D721Med (cell line): ENCODE measurements at places on chromosomes 6 and 20.

GRCh38 chr20:46368902-46369268 is 37.5 kb downstream of the ELMO2 start:
- DNase-seq = no peak

GRCh38 chr6:111727802-111728201 is 122.1 kb upstream of the TRAF3IP2 start:
- no peak for DNase-seq

DNA sequence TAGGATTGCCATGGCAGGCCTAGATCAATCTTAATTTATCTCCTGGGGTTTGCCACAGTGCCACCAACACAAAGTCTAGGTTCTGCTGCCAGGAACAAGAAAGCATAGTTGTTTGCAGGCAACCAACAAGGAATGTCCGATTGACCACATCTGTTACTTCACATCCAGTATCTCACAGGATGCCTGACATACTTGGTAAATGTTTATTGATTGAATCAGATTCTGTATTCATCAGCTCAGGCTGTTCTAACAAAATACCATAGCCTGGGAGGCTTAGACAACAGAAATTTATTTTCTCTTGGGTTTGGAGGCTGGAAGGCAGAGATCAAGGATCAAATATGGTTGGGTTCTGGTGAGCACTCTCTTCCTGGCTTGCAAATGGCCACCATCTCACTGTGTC is 26.3 kb upstream of the MC3R start:
- DNase-seq = no peak

DNA sequence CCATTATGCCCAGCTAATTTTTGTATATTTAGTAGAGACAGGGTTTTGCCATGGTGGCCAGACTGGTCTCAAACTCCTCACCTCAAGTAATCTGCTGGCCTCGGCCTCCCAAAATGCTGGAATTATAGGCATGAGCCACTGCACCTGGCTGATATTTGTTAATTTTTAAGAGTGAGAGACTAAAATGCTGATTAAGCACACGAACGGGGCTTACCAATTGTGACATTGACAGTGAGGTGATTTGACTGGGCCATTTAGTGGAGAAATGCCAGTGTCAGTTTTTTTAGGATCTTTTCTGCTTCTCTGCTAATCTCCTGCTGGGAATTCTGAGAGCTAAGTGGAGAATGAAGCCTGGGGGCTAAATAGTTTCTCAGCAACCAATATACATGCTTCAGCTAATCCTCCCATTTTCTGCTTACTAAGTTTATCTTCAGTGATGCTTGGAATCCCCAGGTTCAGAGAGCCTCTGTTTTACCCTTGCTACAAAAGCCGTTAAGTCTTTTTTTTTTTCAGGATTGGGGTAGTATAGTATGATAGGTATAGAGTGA is 9.8 kb upstream of the DEFB123 start:
- DNase-seq = no peak

DNA sequence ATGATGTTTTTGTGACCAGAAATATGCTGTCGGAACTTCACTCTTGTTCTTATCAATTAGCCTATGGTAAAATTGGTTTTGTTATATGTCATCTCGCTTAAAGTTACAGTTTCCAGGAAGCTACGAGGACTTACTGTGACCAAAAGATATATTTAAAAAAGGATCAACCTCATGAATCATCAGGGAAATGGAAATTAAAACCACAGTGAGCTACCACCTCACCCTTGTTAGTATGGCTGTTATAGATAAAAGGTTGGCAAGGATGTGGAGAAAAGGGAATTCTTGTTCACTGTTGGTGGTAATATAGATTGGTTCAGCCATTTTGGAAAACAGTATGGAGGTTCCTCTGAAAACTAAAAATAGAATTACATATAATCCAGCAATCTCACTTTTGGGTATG is 14.3 kb upstream of the INSM1 start:
- no peak for DNase-seq

DNA sequence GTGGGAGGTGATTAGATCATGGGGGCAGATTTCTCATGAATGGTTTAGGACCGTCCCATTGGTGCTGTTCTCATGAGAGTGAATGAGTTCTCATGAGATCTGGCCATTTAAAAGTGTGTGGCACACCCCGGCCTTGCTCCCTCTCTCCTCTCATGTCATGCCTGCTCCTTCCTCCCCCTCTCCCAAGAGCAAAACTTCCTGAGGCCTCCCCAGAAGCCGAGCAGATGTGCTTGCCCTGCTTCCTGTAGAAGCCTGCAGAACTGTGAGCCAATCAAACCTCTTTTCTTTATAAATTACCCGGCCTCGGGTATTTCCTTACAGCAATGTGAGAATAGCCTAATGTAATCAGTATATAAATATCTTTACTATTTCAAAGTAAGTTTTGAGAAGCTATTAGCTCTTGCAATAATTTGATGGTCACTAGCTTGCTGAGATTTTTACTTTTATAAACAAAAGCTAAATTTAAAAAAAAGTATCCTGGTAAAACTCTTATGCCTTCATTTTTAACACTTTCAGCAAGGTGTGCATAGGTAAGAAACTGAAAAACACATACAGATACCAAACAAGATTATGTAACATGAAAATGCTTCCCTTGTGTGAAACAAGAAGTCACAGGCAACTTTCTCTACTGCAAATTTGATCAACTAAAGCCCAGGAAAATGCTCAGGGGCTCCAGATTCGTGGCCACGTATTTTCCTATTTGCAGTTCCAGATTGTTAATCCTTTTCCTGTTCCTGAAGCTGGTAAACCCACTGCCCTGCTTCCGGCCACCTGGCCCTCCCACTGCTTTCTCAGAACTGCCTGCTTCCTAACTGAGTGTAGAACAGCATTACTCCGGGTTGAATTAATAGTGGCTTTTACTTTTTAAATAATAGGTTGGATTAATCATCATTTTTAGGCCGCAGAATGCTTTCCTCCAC is 395.1 kb upstream of the CNR1 start:
- no peak for DNase-seq

DNA sequence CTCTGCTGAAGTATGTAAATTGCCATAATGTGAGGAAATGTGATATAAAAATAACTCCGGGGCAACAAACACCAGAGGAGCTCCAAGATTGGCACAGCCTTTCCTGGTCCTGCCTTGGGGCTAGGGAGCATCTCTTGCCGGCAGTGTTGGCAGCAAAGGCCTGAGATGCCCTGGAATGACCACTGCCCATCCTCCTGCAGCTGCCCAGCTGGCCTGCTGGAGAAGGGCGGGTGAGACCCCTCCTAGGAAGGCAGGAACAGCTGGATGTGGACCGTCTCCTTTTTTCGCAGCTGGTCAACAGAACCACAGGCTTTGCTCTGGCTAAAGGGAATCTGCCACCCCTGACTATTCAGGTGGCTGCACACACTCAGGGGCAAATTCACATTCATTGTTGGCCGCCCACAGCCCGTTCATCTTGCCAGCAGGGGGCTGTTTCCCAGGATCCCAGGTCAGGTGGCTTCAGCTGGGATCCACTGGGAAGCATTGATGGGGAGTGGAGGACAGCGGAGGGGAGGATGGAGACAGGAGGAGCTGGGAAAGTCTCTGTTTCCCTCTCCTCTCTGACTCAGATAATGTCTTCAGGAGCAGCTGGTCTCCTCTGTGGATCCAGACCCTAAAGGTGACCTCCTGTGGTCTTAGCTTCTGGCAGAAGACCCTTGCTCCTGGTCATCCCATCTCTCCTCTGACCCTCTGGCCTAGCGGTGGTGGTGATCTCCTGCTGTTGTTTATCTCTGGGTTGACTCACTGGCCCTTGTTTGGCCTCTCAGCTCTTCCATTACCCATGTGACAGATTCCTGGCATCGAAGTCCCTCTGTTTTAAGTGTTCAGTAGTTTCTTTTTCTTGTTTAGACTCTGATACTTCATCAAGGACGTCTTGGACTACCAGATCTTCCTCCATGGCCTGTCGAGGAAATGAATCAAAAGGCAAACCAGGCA is 336.7 kb downstream of the DHX35 start:
- no peak for DNase-seq

- DNase-seq = no peak
These were observed 299.9 kb upstream of the SUPT3H start for GRCh38 chr6:45677381-45678284.

GRCh38 chr6:45478240-45478639 is 100.5 kb upstream of the SUPT3H start:
- DNase-seq = no peak

GRCh38 chr20:31934491-31934890 is 17.4 kb downstream of the PDRG1 start:
- DNase-seq = no peak
